ENCODE measurements at places on chromosomes 5 and 9. TPM values are rescaled to one million over a fixed set of nuclear protein-coding genes. Genes with fewer than 3 reads are reported as not detected.

TLN1 gene
- 376 TPM for total RNA-seq

MYOZ3 gene
- total RNA-seq = 0.66 TPM

KCNIP1 gene
- total RNA-seq = 1.8 TPM

SCGB3A2 gene
- total RNA-seq = not detected

LIFR gene
- total RNA-seq = 90.1 TPM

ADRB2 gene
- total RNA-seq = 5.0 TPM

MOB3B gene
- 22.5 TPM for total RNA-seq

All from kidney (tissue), 22 donors.